ENCODE measurements at places on chromosomes 2 and 18.

DNA sequence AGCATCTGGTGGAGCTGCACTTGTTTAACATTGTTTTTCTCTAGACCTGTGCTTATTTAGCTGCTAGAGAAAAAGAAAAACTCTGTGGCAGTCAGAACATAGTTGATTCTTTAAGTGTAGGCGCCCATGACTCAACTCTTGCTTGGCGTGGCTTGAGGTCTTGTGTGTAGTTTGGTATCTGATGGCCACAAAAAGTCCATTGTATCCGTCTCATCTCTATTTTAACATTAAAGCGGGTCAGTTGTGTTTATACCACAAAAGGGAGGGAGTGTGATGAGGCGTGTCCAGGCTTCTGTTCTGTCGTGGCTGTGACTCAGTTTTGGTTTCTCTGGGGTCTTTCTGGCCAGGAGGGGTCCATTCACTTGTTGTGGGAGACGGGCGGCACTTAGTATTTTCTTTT lies 24.2 kb upstream of the UGT1A8 start:
- no peak for DNase-seq

DNA sequence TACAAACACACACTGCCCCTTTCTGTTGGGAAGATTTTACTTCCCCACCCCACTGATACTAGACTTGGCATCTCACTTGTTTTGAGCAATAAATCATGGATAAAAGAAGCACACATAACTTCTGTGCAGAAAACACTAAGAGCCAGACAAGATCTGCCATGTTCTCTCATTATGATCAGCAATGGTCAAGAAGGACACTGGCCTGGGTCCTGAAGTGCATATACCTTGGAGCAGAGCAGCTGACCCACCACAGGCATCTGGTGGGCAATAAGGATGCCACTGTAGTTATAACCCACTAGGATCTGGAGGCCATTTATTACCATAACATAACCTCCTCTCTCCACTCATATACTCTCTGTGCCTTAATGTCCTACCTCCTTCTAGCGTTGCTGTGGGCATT lies 338.3 kb downstream of the NCKAP5 start:
- no peak for DNase-seq

DNA sequence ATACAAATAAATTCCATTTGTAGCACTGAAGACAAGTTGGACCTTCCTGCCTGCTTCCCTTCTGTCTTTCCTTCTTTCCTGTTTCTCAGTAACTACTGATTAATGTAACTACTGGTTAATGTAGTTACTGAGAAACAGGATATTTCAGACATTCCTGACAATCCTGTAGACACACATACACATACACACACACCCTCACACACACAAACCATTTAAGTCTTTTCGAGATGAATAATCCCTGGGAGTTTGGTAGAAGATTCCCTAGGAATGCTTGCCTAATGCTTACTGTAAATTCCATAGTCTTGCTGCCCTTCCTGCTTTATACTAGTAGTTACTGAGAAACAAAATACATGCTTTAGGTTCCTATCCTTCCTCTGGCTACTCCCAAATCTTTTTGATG lies 83.9 kb downstream of the PIK3C3 start:
- DNase-seq, result no peak

DNA sequence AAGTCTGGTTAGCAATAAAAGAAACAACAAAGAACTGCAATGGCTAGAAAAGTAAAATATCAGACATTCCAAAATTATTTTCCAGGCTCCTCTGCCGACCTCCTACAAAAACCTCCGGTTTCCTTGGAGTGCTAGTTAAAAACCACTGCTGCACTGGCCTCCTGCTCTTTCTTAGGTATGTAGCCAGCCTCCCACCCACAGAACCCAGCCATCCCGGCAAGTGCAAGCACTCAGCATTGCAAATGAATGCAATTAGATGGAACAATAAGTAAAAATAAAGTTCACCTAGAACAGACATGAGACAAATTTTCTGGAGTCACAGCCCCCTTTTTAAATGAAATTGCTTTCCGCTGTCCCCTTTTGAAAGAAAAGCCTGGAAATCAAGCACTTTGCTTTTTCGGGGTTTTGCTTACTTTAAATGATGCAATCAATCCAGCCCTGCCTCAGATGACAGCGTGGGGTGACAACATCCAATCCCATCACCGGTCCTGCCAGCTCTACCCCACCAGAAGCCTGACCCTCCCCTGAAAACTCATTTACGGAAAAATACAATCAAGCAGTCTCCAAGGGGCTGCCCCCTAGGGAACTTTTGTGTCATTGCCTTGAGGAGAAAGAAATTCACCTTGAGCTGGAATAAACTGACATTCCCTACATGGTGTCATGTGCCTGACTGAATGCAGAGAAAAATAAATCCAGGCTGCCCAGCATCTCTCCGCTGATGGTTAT lies 199.8 kb downstream of the EPHA4 start:
- no peak for DNase-seq

DNA sequence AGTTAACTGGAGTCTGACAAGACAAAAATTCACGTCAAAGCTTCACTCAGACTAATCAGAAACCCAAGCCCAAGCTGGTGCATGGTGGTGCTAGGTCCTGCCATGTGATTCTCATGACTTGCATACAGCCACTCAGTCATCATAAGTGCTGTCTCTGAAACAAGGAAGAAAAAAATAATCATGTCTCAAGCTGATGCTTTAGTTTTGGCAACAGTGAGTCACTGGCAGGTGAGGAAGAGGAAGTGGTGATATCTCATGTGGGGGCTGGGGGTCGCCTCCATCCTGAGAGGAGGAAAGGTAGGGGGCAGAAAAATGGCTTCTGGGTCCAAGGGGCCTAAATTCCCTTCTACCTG lies 136.3 kb downstream of the TMEM163 start:
- no peak for DNase-seq

DNA sequence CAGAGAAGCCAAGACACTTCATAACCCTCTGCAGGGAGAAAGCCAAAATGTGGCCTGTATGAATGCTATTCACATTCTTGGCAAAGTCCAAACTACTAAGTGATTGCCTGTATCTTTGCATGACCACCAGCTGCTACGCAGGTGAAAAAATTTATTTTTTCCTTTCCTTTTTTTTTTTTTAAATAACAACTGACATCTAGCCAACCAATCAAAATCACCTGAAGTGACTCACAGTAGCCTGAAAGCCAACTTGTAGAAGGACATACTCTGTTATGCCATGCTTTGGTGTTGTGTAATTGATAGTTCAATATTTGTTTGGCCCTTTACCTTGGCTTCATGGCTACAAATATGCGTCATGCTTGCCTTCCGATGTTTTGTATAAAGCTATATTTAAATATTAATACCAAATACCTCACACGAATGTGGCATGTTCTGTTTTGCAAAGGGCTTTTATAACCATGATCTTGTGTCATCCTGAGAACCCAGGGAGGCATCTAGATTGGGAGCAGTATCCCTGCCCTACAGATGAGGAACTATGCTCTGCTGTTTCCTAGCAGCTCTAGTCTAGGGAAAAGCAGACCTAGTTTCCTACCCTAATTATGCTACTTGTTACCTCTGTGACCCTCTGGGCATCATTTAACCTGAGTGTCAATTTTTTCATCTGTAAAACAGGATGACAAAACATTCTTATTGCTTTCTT lies 102.1 kb downstream of the MYOM1 start:
- DNase-seq, result no peak

DNA sequence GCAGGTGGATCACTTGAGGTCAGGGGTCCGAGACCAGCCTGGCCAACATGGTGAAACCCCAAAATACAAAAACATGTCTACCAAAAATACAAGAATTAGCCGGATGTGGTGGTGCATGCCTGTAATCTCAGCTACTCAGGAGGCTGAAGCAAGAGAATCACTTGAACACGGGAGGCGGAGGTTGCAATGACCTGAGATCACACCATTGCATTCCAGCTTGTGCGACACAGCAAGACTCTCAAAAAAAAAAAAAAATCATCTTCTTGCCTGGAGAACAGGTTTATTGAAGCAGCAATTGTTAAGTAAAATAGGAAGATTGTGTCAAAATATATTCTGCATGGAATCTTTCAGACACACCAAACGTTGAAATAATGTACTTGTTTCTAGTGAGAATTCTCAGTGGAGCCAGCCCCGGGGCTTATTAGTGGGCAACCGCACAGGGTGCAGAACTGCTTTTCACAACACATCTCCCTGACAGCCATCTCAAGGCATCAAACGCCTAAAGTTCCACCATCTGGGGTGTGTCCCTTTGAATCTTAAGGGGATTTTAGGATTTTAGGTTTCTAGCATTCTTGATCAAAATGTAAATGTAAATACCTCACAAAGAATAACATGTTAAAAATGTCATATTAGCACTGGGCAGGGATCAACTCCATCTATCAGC lies 28.6 kb upstream of the PPP4R1 start:
- no peak for DNase-seq

GRCh38 chr2:157421331-157421944 lies 22.5 kb downstream of the CYTIP start:
- no peak for DNase-seq

- no peak for DNase-seq
Measured at GRCh38 chr2:190563646-190564045, 29.1 kb upstream of the NEMP2 start.

GRCh38 chr2:30243231-30243630 lies 11.9 kb downstream of the LBH start:
- no peak for DNase-seq

DNA sequence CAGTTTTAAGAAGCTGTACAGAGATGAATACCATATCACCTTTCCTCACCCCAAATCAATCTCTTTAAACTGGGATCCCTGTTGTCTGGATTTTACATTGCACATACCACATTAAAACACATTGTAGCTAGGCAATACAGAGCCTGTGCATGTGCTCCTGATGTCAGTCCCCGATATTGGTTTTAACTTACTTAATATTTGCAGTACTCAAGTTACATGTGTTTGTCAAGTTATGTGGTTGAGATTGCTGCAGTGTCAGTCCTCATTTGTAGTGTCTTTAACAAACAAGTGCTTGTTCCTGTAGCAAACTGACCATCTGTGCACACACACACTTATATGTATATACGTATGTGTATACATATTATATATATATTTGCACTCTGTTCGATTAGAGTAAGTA lies 10.4 kb upstream of the UBE2E3 start:
- DNase-seq, result no peak

DNA sequence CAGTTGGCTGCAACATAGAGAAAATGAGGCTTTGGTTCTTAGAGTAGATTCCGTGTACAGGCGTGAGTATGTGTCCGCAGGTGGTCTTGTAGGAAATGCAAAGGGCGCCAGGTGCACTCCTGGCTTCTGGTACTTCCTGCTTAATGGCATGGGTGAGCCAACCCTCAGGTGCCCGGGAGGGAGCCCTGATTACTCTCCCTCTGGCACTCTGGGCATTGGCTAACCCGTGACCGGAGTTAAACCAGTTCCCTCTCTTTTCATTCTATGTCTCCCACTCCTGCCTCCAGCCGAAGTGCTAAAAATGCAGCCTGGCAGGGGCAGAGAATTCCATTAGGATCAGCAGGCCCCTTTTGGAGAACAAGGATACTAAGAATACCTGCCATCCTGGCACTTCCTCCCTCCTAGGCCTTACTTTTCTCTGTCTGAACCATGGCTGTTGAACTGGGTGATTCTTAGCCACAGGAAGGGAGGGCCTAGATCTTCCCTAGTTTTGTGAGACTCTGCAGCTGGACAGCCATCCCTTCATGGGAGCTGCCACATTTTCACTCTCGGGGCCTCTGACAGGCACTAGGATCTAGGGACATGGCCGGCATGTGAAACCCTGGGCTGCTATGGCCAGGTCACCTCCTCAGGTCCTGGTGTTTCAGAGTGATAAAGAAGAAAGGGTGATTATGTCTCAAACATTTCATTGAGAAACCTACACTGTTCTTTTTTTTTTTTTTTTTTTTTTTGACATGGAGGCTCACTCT lies 6.5 kb downstream of the MERTK start:
- DNase-seq, result no peak

DNA sequence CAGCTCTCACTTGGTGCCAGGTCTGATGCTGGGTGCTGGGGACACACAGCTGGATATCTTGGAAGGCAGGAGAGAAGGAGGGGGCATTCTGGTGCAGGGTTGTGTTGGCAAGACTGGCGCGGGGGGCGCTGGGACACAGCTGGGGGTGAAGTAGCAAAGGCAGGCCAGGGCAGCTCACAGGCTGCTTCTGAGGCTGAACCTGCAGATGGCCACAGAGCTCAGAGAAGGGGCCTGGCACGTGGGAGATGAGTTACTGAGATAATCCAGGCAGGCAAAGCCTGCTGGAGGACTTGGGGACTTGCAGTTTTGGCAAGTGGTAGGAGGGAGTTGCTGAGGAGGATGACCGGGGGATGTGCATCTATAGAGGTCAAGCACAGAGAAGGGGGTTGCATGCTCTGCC lies 16.2 kb upstream of the DGKD start:
- no peak for DNase-seq

- no peak for DNase-seq
Measured at GRCh38 chr2:74233648-74234047, 35.2 kb downstream of the MTHFD2 start.

DNA sequence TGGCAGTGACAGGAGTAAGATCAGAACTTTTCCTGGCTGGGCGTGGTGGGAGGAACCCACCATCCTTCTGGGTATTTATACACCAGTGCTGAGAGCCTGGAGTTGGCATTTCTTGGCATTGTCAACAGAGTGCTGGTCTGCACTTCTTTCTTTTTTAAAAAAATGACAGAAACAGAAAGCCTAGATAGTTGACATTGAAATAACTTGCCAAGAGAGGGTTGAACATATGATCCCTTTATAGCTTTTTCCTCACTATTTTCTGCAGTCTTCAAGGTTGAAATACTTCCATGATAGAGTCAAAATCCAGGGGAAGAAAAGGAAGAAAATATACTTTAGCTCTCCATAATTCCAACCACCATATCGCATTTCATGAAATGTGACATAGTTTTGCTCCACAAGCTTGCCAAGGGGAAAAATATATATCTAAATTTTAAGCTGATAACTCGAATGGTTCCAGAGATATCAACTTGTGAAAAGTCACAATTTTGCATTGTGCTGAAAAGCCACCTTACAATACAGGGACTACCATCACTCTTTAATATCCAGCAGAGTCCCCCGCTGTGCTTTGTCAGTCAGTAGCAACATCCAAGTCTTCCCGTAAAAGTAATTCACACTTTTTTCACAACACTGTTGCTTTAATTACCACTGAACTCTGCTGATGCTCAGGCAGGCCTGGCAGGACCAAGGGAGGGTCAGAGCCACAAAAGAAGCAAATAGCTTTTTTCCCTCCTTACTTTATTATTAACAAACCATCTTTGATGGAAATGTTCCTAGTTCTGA lies 764.9 kb upstream of the FANCL start:
- DNase-seq, result no peak

GRCh38 chr2:70243806-70244584 lies 4.4 kb downstream of the TIA1 start:
- DNase-seq, result no peak

DNA sequence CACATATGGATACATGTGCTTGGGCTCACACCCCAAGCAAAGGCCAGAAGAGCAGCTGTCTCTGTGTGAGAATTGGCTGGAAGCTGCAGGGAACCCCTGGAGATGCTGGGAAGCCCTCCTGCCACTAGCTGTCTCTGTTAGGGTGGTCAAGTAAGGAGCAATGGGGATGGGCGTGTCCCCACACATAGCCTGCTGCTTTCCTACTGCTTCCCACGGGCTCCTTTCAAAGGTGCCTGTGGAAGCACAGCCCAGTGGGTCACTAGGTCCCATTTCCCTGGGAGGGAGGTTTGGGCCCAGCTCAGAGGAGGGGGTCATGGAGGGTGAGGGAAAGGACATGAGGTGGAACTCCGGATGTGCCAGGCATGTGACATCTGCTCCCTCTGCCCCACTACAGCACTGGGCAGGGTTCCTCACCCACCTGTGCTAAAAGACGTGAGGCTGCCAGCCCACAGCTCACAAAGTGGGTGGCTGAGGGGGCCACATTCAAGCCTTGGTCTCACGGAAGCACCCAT lies 24.4 kb upstream of the MAL start:
- DNase-seq, result no peak

GRCh38 chr2:49973917-49974368 lies 819.6 kb upstream of the FSHR start:
- peak; percentile 88 for DNase-seq

Data from NCI-H1092 (cell line).